Renal cortex interstitium (tissue), 15 donors: ENCODE measurements at places on chromosomes 7 and 10.

DNA sequence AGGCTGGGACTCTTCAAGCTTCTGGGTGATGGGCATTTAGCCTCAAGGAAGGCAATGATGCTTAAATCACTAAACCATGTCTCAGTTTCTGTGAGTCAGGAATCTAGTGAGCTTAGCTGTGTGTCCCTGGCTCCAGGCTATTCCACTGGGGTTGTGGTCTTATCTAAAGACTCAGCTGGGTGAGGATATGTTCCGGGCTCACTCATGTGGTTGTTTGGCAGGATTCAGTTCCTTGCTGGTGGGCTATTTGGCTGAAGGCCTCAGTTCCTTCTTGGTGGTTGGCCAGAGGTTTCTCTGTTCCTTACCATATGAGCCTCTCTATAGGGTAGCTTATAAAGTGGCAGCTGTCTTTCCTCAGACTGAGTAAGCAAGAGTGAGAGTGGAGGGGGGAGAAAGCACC lies 12.0 kb downstream of the EVX1 start:
- no peak for DNase-seq

DNA sequence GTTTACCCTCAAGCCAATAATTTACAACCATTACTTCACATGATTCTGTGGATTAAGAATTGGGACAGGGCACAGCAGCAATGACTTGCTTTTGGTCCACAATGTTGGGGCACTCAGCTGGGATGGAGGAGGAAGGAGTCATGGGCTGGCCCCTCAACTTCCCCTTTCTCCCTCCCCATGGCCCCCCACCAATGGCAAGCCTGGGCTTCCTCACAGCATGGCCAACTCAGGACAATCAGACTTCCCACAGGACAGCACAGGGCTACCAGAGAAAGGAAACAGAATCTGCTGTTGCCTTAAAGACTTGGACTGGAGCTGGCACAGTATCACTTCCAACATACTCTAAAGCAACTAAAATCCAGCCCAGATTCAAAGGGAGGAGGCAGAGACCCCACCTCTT lies 160.7 kb downstream of the PTPN20 start:
- DNase-seq = no peak

DNA sequence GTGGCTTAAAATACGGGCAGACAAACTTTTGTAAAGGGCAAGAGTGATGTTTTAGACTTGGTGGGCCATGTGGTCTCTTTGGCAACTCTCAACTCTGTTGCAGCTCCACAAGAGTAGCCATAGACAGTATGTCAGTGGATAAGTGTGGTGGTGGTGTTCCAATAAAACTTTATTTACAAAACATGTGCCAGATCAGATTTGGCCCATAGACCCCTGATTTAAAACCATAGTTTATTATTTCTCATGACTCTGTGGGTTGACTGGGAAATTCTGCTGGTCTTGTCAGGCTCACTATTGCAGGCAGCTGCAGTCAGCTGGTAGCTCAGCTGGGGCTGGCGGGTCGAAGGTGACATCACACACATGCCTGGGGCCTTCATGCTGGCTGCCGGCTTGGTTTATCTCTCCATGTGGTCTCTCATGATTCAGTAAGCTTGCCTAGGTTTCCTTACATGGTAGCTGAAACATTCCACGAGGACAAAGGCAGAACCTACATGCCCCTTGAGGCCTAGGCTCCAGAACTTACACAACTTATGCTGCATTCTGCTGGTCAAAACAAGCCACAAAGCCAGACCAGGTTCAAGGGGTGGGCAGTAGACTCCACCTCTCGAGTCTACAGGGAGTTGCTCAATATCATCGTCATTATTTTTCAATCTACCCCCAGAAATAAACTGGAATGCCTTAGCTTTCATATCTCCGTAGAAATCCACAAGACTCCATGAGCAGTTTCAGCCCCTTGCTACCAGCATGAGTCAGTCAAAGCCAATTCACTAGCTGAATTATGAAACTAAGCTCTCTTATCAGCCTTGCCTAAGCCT lies 245.7 kb downstream of the WDR11 start:
- DNase-seq = no peak

GRCh38 chr10:112303528-112303927 lies 20.3 kb downstream of the TECTB start:
- DNase-seq = no peak

- DNase-seq = no peak
Observed at GRCh38 chr10:117539361-117539773, 3.2 kb upstream of the EMX2 start.

- no peak for DNase-seq
Observed at GRCh38 chr7:88457320-88457719, 150.6 kb upstream of the STEAP4 start.

DNA sequence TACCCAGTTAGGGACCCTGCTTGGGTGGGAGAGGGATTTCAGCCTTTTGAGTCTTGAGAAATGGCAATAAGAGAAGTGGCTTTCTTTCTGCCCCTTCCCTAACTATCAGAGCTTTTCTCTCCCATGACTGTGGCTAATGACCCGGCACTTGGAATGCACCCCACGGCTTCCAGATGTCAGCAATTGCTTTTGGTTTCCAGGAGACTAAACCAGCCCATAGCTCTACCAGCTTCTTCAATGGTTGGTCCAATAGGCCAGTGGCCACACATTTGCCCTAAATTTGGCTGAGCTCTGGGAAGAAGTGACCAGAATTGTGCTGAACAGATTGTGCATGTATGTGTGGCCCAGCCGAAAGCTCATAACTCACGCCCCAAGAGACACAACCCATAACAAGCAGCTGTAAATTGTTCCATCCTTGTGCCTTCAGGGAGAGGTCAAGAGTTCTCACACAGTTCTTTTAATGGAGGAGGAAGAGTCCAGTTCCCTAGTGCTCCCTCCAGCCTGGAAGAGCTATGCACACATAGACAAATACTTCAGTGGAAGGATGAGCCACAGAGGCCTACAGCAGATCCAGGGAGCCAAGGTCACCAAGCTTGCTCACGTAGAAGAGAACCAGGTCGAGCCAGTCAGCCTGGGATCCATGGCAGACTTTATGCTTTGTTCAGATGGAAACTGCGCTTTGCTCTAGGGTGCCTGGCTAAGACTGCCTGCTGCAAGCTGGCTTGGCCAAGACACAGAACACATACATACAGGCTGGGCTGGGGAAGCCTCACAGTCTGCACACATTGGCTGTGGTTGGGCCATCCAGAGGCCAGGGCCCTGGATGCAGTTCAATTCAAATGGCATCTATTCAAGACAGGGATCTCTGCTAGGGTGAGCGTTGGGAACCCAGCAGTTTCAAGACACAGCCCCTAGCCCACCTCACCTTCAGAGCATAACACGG lies 131.8 kb upstream of the HABP2 start:
- DNase-seq = no peak

DNA sequence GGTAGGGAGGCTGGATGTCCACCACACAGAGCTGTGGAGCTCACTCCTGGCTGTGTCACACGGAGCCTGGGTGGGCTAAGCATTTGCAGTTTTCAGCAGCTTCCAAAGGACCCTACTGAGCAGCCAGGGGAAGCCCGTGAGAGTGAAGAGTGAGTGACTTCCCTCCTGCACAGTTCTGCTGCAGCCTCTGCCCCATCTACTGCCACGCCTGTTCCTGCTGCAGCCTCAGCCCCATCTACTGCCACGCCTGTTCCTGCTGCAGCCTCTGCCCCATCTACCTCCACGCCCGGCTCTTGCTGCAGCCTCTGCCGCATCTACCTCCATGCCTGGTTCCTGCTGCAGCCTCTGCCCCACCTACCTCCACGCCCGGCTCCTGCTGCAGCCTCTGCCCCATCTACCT lies 12.2 kb downstream of the ADAM8 start:
- DNase-seq = no peak

- no peak for DNase-seq
Observed at GRCh38 chr10:94180576-94180975, 182.2 kb downstream of the NOC3L start.

DNA sequence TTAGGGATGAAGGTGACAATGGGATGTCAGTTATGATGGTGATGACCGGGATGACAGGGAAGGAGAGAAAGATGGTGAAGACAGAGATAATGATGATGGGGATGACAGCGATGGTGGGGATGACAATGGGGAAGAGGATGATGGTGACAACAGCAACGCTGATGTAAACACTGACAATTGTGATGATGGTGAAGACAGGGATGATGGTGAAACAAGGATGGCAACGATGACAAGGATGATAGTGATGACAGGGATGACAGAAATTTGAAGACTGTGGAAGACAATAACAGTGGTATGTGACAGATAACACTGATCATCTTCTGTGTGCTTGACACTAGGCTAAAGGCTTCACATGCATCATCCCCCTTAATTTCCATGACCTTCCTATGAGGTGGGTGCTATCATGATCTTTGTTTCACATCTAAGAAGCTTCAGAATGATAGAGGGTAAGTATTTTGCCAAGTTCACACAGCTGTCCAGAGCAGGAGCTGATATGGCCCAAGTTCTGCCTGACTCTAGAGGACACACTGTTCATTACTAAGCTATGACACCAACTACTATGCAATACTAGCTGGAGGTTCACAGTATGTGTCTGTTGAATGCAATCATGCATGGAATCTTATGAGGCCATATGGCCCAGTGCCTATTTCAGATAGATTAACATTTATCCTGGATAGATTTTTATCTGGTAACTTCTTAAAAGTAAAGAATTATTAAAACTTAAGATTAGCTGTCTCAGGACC lies 105.6 kb downstream of the RNLS start:
- DNase-seq = no peak
